ENCODE measurements at places on chromosomes 13 and 19. TPM values are rescaled to one million over a fixed set of nuclear protein-coding genes. Genes with fewer than 3 reads are reported as not detected.

DNA sequence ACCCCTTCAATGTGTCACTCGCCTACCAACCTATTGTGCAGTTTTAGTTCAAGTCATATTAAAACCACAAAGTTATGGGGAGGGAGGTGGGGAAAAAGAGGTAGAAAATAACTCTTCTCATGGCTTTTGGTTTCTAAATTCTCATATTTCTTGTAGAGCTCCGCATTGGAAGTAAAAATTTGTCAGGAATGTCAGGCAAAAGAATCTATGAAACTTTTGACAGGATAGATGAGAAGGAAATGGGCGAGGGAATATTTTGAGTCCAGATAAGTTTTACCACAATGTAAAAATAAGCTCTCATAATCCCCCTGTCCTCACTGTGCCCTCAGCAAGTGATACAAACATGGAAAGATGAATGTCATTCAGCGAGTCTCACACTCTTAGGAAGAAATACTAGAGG, 270.4 kb downstream of the DLEU7 start:
- DNase-seq: no peak

DNA sequence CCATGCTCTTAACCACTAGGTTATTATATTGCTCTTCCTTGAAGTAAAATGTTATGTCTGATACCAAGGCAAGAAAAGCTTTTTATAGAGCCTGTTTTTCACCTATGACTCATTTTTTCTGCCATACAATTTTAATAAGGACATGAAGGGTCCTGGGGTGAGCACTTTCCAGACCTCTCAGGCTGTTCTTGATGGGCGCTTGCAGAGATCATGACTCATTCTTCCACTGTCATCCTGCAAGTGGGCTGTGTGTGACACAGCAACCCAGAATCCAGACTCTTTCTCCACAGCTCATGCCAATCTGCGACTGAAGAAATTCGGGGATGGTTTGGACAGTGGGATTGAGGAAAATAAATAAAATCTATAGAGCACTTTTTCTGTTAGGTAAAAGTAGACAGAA, 506.7 kb upstream of the NBEA start:
- no peak for DNase-seq

GRCh38 chr19:14542711-14543328, 13.4 kb downstream of the TECR start:
- peak; percentile 27 for DNase-seq

DNA sequence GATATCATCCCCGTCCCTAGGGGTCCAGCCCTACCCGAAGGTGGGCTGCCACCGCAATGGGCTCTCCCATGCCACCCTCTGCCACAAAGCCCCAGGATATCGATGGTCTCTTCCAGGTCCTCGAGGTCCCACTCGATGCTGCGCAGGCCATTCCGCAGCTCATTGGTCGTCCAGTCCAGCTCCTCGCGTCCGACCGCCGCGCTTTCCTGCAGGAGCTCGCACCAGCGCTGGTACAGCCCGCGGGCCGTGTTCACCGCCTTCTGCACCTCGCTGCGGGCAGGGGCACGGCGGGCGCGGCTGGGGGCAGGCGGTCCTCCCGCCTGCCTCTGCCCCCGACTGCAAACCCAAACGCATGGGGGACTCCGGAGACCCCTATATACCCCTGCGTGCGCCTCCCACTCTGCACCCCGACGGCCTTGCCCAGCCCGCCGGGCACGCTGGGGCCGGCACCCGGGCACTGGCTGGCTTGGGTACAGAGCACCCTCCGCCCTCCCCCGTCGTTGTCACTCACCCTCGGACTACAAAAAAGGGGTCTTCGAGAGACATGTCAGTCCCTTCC, 468 bp downstream of the STX10 start:
- peak; percentile 33 for DNase-seq

Gene ATP4B
- total RNA-seq: not detected

Gene ZIC5
- not detected for total RNA-seq
